RWPE1 (cell line): ENCODE measurements at places on chromosomes 7 and 10.

DNA sequence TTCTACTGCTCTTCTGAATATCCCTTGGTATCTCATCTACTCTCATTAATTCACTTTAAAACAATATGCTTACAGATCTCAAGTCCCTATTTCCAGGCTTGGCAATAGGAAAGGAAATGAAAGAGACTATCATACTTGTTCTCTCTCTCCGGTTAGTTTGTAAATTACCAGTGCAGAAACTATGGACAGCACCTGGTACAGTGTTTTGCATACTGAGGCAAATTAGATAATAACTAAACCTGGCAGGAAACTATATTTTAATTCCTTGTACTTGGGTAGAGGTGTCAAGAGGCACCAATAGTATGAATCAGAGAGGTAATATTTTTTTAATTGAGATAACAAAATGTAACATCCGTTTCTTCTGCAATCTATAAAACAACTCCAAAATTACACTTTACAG is 97.7 kb upstream of the TMEM196 start:
- no peak for DNase-seq

DNA sequence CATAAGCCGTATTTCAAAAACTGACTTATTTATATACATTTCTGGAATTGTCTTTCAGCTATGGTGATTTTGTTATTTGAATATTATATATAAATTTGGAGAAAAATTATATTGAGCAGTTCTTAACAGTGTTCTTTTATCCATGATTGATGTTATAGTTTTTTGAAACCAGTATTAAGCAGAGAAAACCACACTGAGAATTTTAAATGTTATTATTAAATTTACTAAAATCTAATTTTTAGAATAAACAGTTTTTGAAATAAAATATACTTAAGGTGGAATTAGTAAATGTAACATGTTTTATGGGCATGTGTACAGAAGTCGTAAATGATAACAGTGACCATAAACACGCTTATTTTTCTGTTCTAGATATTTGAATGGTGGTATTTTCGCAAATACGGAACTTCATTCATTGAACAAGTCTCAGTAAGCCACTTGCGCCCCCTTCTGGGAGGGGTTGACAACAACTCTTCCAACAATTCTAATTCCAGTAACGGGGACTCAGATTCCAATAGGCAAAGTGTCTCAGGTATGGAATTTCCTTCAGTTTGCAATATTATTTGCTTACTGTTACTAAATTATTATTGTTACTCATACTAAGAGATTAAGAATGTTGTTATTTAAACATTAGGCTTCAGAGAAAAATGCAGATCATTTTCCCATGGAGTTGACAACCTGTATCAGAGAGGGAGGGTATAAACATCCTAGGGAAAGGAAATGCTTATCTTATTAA is 166.1 kb downstream of the ST7 start:
- peak; percentile 37 for DNase-seq

- no peak for DNase-seq
These were observed 526.0 kb downstream of the CCSER2 start for GRCh38 chr10:84854439-84854838.

- no peak for DNase-seq
These were observed 30.6 kb upstream of the MYL10 start for GRCh38 chr7:101659706-101660105.

GRCh38 chr10:123643315-123643714 is 22.8 kb upstream of the GPR26 start:
- no peak for DNase-seq

GRCh38 chr10:102645741-102646609 is 1.7 kb downstream of the TRIM8 start:
- DNase-seq: peak; percentile 96

DNA sequence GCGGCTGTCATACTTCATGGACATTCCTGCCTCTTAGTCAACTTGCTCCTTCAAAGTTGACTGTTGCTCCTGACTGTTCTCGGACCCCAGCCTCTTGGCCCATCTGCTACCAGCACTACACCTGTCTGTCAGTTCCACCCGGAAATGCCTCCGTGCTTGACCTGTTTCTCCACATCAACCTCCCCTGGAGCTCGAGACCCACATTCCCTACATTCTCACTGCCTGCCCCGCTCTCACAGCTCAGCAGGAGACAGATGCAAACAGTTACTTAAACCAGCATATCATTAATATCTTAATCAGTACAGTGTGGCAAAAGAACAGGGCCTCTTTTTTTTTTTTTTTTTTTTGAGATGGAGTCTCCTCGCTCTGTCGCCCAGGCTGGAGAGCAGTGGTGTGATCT is 174.3 kb downstream of the NRP1 start:
- no peak for DNase-seq

GRCh38 chr10:100827819-100828737 is 82.7 kb downstream of the PAX2 start:
- no peak for DNase-seq

DNA sequence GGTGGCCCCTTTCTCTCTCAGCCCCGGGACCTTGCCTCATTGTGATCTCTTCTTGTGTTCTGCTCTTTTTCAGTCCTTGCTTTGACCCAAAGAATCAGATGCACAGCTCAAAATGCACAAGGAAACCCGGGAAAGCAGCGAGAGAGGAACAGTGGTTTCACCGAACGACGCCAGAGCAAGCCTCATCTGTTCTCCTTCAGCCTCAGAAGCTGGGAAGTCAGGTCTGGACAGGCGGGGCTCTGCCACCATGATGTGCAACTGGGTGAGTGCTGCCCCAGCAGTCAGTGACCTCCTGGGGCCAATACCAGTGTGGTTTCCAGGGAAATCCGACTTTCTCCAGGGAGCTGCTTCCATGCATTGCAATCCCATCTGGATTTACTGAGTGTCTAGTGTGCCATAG is 133.4 kb downstream of the PRKCQ start:
- DNase-seq: no peak

DNA sequence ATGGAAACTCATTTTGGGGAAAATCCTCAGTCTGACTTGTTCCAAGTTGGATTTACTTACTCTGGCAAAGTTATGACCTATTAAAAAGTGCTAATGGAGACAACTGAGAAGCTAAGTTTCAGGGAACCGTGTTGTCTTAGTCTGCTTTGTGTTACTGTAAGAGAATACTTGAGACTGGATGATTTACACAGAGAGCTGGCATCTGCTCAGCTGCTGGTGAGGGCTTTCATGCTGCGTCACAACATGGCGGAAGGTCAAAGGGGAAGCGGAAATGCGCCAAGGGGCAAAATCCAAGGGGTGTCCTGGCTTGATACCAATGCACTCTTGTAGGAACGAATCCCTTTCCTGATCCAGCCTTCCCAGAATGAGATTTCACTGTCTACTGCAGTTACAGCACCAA is 46.4 kb downstream of the MTURN start:
- DNase-seq: no peak

- no peak for DNase-seq
These were observed 4.6 kb downstream of the ZNF853 start for GRCh38 chr7:6619961-6620360.
